K562 (cell line): ENCODE measurements at places on chromosomes 12 and 14.

DNA sequence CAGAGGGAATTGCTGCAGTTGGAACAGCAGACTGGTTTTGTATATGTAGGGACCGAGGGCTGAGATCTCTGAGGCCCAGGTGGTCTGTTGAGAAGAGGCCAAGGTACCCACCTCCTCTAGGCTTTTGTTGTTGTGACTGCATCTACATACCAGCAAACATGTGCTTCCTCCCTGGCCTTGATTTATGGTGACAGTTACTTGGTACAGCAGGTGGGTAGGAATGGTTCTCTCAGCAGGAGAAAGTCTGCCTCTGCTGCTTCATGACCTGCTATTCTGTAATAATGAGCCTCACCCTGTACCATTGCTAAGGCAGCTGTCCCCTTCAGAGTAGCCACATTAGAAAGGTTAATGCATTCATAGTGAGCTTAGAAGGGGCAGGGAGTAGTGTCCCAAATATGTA, 196.7 kb upstream of the PELI2 start:
- DNase-seq, result no peak

GRCh38 chr12:42483521-42483790, 106.1 kb downstream of the PRICKLE1 start:
- peak; percentile 51 for DNase-seq

- peak; percentile 6 for DNase-seq
Measured at GRCh38 chr12:10409392-10409791, at the start of gene KLRC4. Gene KLRC4 (minus strand): TSS chr12:10409757. CDS start chr12:10409575, 182 bp downstream.

DNA sequence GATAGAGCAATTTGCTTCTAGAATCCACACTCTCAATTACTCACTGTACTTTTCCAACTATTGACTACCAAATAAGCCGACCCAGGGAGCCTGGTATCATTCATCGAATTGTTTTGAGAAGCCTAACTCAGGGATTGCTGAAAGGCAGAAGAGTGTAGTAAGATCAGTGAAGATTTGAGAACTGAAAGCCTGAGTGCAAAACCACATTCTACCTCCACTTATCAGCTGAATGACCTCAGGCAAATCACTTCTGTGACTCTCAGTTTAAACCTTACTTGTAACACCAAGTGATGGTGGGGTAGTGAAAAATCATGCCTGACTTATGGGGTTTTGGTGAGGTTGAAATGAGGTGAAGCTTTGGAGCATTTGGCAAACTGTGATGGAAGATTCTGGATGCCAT, 126.1 kb upstream of the MAX start:
- no peak for DNase-seq

GRCh38 chr14:72717220-72717619, 176.7 kb downstream of the DPF3 start:
- no peak for DNase-seq

GRCh38 chr12:55816881-55817344, 611 bp downstream of the SARNP start:
- DNase-seq, result no peak

DNA sequence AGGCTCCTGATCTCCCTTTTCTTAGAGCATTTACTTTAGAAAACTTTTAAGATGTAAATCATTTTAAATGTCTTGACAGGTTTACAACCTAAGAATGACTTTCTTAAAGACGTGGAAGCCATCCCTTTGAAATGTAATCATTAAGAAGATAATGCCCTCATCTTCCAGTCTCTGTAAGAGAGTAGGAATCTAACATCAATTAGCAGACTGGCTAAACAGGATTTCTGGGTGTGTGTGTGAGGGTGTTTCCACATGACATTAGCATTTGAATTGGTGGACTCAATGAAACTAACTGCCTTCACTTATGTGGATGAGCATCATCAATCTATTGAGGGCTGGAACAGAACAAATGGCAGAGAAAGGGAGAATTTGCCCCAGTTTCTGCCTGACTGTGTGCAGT, 329.5 kb downstream of the RPL10L start:
- DNase-seq, result no peak

DNA sequence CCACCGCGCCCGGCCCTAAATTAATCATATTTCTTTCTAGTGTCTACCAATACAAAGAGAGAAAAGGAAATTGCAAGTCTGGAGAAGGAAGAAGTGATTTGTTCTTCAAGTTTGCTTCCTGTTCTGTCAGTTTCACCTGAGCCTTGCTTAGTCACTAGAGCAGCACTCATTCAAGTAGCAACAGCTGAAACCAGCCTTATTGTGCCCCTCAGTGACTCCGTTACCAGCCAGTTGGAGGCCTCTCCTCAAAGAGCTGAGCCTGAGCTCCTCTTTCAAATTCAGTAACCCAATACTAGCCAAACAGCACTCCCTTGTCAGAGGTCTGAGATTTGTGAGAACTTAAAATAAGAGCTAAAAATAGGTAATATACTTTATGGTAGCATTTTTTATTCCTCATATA, 17.4 kb downstream of the PAWR start:
- no peak for DNase-seq

- no peak for DNase-seq
Measured at GRCh38 chr14:51917193-51917592, 56.8 kb downstream of the GNG2 start.

- no peak for DNase-seq
Measured at GRCh38 chr14:94374116-94374515, 14.3 kb downstream of the SERPINA1 start.

DNA sequence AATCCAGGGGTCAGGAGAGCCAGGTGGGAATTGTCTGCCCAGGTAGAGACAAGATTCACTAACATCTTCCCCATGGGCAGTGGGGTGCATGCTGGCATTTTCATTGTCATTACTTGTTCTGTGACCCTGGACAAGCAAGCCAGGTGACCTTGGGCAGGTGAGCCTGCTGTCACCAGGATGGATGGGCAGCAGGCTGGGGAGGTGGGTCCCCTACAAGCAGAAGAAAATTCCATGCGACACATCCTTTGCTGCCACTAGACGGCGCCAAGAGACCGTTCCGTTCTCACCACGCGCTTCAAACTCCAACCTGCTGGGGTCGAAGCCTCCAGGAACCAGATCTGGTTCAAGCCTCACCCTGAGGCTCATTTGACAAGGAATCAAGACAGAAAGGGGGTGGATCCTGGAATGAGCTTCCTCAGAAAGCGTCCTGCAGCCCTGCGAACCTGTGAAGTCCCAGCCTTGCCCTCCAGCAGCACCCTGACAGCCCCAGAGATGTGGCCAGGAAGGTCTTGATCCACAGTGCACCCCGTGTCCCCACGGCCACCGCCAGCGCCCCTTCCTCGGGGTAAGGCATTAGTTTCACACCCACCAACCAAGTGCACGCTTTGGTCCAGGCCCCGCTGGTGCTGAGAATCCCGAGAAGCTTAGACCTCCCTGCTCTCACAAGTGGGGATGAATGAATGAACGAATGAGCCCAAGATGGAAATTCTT, 3.2 kb upstream of the DYNC1H1 start:
- DNase-seq, result peak; percentile 87

DNA sequence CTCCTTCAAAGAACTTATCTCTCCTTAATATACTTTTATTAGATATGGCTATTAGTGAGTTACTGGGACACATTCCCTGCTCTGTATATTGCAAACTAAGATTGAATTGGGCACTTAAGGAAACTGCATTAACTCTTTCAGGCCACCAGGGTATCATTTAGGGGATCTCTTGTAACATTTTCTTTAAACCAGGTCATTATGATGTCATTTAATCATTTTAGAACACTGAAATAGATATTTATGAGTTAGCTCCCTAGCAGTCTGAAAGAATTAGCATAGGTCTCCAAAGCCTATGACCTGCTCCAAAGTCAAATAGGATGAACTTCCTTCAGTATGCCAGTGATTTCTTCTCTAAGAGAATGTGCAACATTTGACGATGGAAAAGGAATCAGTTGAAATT, 506.9 kb downstream of the FOXG1 start:
- no peak for DNase-seq

DNA sequence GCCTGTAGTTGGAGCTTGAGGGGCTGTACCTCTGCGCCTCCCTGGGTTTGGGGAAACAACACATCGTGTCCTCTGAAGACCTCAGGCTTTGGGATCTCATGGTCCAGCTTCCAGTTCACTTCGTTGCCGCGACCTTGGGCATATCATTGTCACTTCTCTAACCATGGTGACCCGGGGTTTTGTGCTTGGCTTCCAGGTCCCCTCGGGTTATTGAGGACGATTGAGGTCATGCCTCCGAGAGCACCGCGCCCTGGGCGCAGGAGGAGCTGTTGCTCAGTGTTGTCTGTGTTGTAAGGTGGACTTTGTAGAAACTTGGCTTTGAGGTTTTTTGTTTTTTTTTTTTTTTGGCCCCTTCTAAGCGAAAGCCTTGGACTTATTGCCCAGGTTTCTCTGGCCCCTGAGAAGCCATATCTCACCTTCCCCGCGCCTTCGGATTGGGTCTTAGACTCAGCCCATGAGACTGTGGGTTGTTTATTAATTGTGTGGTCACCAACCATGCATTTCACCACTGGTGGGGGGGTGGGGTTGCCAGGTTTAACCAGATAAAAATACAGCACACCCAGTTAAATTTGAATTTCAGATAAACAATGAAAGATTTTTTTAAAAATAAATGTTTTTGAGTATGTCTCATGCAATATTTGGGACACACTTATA, 2.6 kb downstream of the BCL7A start:
- peak; percentile 58 for DNase-seq

DNA sequence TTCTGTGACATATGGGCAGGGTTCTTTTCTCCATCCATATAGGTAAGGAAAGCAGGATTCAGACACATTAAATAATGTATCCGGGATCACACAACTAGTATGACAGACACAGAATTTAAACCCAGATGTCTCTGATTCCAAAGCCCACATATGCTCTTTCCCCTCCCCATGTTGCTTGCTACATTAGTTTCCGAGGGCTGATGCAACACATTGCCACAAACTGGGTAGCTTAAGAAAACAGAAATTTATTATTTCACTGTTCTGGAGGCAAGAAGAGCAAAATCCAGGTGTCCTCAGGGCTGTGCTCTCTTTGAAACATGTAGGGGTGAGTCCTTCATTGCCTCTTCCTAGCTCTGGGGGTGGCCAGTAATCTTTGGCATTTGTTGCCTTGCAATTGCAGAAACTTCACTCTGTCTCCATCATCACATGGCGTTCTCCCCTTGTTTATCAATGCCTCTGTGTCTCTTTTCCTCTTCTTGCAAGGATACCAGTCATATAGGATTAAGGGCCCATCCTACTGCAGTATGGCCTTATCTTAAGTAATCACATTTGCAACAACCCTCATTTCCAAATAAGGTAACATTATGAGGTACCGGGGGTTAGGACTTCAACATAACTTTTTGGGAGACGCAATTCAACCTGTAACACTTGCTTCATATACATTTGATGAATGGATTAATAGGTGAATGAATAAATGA, 83.0 kb upstream of the CCND2 start:
- no peak for DNase-seq

GRCh38 chr14:75711796-75712211, 50.8 kb downstream of the TTLL5 start:
- DNase-seq, result peak; percentile 2

DNA sequence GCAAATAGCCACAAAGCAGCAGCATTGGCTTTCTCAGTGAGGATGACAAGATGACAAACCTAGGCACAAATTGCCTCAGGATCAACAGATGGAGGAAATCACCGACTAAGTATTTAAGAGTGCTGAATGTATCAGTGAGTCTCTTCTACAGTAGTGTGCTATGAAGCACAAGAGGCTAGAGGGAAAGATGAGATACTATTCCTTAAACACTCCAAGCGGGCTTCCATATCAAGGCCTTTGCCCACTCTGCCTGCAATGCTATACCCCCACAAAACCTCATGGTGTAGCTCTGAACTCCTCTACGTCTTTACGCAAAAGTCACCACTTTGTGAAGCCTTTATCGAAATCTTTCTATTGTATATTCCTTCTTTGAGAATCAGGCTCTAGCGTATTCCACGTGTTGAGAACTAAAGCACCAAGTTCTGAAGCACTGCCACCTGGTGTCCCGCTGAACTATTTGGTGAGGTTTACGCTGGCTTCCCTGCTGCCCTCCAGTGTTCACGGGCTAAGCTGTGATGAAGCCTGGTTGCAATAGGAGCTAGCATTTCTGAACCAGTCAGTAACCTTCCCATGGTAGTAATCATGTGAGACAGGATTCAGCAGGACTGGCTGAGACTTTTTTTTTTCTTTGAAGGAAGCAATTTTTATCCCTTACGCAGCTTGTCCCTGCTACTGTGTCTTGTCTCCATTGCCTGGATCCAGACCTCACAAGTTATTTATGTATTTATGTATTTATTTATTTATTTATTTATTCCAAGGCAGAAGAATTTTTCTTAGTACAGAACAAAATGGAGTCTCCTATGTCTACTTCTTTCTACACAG, 426.5 kb upstream of the OR4E1 start:
- no peak for DNase-seq

- no peak for DNase-seq
Measured at GRCh38 chr12:10163084-10163483, 8.8 kb downstream of the OLR1 start.

- DNase-seq, result no peak
Measured at GRCh38 chr12:119714614-119715267, 46.8 kb downstream of the PRKAB1 start.

- no peak for DNase-seq
Measured at GRCh38 chr14:81440041-81440440, 39.9 kb upstream of the STON2 start.

DNA sequence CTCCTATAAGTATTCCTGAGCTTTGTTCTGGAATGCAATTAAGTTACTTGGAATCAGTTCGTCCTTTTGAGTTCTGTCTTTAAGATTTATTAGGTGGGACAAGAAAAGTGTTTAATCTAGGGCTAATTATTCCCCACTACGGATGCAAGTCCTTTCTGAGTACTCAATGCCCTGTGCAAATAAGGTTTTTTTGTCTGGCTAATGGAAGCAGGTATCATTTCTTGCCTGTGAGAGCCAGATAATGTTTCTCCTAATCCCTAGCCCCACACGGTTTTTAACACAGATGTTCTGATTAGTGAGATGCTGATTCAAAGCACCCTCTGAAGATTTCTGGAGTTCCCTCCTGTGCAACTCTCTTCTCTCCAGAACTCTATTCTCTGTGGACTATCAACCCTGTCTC, 296.6 kb upstream of the PRICKLE1 start:
- DNase-seq, result no peak

GRCh38 chr14:37588667-37588955, 6.4 kb downstream of the FOXA1 start:
- DNase-seq, result no peak

- DNase-seq, result no peak
Measured at GRCh38 chr12:11543457-11544158, 105.9 kb upstream of the ETV6 start.

DNA sequence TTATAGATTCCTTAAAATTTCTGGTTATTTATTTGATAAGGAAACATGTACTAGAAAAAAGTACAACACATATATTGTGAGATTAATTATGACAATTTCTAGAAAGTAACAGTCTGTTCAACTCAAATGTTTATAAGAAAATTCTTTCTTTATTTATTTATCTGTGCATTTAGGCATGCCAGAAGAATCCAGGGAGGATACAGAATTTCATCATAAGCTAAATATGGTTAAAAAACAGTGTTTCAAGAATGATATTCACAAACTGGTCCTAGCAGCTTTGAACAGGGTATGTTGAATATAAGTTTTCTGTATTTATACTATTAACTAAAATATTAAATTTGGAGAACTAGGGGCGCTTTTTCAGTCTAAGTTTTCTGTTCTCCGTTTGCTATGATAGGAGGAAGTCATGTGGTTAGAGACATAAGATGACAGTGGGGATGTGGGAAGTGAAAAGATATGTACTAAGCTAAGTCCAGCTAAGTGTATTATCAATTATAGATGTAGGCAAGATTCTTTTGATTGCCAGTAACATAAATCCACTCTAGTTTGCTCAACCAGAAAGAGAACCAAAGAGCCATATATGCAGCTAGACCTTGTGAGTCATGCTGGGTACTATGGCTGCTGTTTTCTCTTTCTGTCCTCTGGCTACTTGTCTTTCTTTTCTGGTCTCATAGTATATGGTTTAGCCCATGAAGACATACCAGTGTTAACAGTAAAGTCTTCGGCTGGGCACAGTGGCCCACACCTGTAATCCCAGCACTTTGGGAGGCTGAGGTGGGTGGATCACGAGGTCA, 39.0 kb downstream of the LRRK2 start:
- no peak for DNase-seq
